Cardiac muscle cell (in vitro differentiated cells and primary cell): ENCODE measurements at places on chromosomes 4 and X. TPM values are rescaled to one million over a fixed set of nuclear protein-coding genes. Genes with fewer than 3 reads are reported as not detected.

GRCh38 chrX:49664824-49665223 is 31.0 kb downstream of the PAGE1 start:
- no peak for DNase-seq

DNA sequence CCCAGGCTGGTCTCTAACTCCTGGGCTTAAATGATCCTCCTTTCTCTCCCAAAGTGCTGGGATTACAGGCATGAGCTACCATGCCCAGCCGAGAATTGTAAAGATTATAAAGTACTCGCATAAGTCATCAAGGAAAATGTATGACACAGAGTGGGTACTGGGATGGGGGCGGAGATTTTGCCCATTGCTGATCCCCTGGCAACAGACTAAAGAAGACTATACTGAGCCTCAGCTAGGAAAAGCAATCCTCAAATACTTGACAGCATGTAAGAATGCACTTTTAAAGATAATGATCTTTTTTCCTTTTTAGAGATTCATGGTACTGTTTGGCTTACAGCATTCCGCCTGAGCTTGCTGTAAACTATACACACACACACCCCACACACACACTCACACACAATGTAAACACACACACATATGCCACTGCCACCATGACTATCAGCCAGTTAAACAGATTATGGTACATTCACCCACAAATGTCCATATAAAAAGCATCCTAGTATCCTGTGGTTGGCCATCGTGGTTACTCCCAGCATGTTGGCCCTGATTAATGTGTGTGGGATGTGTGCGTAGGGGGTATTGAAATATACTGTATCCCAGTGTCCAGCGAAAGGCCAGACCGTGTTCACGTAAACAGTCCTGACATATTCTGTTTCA is 113.0 kb downstream of the AMELX start:
- DNase-seq, result peak; percentile 40

DNA sequence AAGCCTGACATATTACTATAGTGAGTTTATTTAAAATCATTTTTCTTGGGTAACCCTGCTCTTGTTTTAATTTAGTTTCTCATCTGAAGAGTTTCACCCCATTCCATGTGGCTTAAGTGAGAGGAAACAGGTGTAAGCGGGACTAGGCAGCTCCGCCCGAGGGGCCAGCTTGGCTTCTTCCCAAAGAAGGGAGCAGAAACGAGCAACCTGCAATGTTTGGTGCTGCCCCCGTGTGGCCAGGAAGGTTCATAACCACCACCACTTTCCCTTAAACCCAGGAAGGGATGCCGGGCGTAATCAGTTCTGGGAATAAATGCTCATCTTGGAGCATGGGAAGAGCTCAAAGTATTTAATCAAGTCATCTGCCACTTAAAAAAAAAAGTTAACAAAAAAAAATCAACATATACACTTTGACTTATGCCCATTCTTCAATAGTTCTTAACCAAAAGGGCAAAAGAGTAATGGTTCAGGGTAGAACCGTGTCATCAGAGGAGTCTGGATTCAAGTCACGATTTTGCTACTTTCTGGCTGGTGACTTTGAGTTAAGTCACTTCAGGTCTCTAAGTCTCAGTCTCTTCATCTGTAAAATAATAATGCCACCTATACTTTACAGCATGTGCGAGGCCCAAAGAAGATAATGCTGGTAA is 147.9 kb downstream of the NSUN7 start:
- DNase-seq, result peak; percentile 86

- no peak for DNase-seq
Observed at GRCh38 chrX:130778773-130779172, 124.2 kb downstream of the ENOX2 start.

The IBSP gene
- total RNA-seq, result not detected in 2 replicates

GRCh38 chr4:146959692-146960091 is 14.0 kb upstream of the TTC29 start:
- no peak for DNase-seq

The AFF2 gene
- 6.4 and 8.3 TPM in 2 replicates for total RNA-seq
